ENCODE measurements at places on chromosomes 1 and 21.

DNA sequence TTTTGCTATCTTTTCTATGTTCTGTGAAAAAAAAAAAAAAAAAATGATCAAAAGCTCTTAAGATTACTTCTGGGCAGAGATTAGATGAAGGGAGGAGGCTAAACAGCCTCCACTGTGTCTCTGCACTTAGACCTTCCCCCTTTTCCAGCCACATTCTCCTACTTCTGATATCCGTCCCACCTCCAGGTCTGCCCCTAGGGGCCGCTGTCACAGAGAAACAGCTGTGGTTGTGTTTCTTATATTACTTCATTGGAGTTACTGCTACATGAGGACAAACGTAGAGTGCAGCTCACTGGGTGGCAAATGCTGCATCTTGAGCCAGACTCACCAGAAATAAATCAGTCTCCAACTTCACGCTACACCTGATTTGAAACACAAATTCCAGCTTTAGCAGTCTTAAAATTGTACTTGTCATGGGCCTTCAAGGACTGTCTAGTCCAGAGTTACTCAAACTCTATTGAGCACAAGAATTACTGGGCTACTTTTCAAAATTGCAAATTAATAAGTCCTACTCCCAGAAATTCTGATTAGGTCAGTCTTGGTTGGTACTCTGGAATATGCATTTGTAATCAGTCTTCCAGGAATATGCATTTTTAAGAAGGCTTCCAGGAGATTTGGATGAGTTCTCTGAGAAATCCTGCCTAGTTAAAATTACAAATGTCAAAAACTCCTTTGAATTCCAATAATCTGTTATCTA lies 125.2 kb upstream of the PTBP2 start:
- peak; percentile 47 for DNase-seq

GRCh38 chr1:64245495-64245894 lies 42.1 kb downstream of the UBE2U start:
- DNase-seq, result no peak

- no peak for DNase-seq
Observed at GRCh38 chr1:206985162-206985749, 15.0 kb upstream of the FCAMR start.

GRCh38 chr1:159008744-159009188 lies 941 bp upstream of the IFI16 start:
- no peak for DNase-seq

DNA sequence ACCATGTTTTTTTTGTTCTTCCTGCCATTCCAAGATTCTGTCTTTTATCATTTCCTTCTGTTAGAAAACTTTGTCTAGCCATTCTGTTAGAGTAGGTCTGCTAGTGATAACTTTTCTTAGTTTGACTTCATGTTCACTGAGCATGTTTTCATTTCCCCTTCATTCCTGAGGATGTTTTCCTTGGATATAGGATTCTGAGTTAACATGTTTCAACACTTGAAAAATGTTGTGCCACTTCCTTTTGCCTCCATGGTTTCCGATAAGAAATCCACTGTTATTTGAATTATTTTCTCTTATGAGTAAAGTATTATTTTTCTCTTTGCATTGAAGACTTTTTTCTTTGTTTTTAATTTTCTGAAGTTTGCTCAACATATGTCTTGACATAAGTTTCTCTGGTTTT lies 66.7 kb downstream of the ATP1A1 start:
- DNase-seq, result no peak

GRCh38 chr1:93095804-93096585 lies 16.9 kb downstream of the MTF2 start:
- DNase-seq, result no peak

DNA sequence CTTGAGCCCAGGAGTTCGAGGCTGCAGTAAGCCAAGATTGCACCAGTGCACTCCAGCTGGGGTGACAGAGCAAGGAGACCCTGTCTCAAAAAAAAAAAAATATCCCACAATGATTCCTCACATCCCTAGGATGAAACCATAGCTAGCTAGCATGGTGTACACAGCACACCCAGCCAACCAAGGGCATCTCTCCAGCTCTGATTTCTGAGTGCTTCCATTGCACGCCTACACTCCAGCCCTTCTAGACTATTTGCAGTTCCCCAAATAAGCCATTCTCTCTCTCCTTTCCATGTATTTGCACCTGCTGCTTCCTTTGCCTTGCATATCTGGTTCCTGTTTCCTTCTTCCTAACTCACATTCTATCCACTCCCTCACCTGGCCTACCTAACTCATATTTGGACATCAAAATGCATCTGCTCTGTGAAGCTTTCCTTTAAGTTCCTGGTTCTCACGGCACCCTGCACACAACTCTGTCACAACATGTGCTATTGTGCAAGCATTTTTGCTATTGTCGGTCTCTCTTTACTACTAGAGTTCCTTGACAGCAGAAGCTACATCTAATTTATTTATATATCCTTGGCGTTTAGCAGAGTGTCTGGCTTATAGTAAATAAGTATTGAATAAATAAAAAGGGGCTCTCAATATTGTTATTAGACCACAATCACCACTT lies 2.4 kb upstream of the ELAPOR1 start:
- DNase-seq, result no peak

GRCh38 chr1:238186887-238187574 lies 296.3 kb upstream of the ZP4 start:
- no peak for DNase-seq

DNA sequence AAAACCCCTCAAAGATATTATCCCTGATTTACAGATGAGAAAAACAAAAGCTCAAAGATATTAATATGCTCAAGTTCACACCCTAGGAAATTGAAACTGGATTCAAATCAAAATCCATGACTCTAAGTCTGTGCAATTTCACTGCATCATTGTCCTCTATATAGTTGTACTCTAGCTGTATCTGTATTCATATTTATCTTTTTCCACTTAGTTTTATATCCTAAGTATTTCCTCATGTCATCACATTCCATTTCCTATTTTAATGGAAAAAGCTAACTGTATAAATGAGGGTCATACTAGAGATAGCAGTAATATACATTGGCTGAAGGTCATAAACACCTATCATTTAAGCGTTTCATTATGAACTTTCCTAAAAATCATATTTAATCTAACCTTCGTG lies 42.2 kb upstream of the RALGPS2 start:
- no peak for DNase-seq

DNA sequence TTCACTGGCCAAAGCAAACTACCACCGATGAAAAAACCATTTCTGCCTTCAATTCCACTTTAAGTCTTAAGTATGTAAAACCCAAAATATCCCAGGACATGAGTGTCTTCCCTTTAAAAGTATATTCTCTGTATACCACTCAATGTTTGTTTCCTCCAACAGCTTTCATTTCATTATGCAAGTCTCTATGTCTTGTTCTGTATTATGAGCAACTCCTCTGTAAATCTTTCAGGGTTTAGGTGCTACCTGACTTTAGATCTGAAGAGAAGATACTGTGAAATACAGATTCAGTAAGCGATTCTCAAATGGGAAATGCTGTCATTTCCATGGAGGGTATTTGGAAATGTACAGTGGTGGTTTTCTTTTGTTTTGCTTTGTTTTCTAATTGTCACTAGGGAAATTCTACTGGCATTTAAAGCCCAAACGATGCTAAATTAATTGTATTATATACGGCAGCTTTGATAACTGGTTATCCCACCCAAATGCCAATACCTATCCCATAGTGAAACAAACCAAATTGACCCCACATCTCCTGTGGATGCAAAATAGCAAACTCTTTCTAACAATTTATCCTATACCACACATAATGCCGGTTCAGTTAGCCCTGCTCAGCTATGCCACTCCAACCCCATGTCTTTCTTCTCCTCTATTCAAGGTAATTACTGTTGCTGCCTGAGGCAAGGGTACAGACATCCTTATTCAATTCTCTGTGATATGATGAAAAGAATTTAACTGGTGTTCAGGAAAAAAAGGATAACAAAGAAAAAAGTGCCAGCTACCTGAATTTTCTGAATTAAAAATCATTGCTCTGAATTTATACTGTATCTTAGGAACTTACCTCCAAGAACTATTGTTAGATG lies 182.8 kb downstream of the EIF4G3 start:
- no peak for DNase-seq
